ENCODE measurements at places on chromosomes 6 and 20. TPM values are rescaled to one million over a fixed set of nuclear protein-coding genes. Genes with fewer than 3 reads are reported as not detected.

Gene GGTLC1
- total RNA-seq: not detected

Gene MAS1
- not detected for total RNA-seq

Gene SSR1
- 42.2 TPM for total RNA-seq

Gene HSPA12B
- total RNA-seq: 1.2 TPM

Gene MPC1
- total RNA-seq: 65.2 TPM

Gene CRIP3
- not detected for total RNA-seq

All from Peyer's patch (tissue), 4 donors.